ENCODE measurements at places on chromosomes 7 and 10.

DNA sequence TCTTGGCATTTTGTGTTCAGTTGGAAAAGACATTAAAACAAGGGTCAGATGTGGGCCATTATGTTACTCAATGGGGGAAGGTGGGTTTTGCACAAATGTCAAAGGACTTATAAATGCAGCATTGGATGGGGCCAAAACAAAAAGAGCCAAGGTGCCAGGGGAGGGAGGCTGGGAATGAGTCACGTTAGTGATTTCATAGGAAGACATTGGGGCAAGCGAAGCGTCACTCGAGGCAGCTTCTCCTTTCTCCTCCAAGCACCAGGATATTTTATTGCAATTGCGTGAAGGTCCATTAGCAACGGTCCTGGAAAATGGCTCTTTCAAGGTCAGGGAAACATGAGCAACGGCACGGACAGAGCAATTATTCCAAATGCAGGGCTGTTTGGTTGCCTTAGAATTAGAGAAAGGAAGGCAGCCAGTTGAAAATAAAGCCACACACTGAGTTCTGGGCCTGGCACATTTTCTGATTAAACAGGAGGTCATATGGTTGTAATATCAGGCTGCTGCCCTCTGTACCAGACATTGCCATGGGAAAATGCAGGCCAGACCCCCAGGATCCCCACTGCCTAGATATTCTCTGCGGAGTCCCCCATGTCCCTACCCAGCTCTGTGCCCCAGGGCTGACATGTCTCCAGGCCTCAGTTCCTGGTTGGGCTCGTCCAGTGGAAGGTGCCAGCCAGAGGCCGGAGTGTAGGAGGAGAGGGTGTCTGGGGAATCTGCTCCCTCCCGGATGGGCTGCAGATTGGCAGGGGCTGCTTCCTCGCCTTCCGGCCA, 63.3 kb upstream of the NANOS1 start:
- no peak for DNase-seq

DNA sequence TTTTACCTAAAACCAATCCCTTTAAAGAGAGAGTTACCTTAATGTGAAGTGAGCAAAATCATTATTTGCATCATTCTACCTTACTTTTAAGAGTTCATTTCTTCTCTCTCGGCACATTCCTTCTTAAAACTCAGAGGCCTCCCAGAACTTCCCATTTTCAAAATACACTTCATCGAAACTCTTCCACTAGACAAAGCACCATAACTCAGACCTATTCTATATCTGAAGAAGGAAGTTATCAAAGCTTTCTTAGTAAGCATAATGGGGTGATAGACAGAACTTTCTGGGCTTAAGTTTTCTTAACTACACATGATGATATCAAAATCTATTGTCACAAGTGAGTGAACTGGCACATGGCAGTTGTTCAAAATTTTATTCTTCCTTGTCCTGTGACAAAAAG, 24.6 kb upstream of the GNAT3 start:
- no peak for DNase-seq

GRCh38 chr7:92621026-92621540, 30.9 kb upstream of the FAM133B start:
- peak; percentile 93 for DNase-seq

DNA sequence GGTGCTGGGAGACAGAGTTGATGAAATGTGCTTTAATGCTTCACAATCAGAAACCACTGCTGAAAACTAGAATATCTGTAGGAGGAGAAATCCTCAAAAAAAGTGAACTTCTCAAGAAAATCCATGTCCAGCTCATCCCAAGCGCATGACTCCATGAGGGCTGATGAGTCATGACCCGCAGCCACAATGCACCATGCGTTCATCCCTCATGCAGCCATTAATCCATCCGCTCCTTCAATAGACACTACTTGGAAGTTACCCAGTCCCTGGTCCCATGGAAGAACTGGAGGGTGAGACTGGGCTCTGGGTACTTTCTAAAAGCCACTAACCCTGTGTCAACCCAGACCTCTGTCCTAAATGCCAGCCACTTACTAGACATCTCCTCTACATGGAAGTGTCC, 24.4 kb downstream of the TMEM273 start:
- no peak for DNase-seq

DNA sequence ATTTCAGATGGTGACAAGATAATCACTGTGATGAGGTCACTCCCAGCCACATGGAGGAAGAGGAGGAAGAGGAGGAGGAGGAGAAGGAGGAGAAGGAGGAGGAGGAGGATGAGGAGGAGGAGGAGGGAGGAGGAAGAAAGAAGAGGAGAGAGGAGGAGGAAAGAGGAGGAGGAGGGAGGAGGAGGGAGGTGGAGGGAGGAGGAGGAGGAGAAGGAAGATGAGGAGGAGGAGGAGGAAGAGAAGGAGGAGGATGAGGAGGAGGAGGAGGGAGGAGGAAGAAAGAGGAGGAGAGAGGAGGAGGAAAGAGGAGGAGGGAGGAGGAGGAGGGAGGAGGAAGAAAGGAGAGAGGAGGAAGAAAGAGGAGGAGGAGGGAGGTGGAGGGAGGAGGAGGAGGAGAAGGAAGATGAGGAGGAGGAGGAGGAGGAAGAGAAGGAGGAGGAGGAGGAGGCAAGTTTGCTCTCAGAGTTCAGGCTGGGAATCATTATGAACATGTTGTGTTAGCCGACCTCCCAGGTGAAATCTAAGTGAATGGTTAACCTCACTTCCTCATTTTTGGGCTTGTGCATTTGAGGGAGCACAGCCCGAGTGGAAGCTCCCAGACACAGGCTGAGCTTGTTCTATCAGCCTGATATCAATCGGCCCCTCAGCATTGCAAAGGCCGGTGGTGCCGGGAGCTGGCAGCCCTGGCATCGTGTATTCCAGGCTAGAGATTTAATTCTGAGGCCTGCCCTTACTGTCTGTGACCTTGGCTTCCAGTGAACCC, 236.2 kb upstream of the PITRM1 start:
- DNase-seq = no peak

DNA sequence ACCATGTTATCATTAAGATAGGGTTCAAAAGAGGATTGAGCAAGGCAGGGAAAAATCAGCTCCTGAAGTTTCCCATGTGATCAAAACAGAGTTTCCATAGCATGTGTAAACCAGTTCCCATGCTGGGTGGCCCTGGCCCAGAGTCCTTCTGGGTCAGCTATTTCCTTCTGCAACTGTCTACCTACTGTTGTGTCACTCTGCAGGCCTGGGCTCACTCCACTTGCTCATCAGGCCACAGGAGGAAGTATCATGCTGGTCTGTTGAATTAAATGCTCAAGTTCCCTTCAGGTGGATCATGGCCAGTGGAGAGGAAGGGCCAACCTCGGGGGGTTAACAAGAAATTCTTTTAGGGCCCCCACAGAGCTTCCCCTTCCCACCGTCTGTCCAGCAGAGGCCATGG, 104.7 kb downstream of the GFRA1 start:
- DNase-seq = no peak

DNA sequence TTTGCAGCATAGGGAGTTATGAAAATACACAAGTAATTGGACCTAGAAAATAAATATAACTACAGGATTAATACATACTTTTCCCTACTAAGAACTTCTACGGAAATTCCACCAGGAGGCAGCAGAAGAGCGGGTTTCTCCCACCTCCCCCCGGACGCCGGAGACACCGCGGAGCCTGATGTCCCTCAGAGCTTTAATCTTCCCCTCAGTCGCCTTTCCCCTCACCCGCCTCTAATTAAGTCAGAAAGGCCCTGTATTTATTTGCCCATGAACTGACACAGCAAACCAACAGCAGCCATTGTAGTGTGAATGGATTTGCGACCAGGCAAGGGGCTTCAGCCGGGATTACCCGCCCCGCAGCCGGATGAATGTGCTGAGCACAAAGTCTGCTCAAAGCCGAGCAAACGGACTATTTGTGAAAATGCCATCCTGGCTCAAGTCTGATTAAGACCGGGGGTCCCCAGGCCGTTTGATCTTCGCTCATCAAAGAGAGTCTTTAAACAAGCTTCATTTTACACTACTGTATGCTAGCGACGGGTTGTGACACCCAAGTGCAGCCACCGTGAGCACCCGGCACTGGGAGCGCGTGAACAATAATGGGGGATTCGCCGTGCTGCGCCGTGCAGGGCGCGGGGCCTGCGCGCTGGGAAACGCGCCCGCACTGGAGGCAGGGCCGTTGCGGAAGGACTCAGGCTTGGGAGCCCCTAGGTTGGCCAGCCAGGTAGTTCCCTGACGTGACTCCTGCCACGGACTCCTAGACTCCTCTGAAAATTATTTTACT, 5.6 kb upstream of the DKK1 start:
- peak; percentile 23 for DNase-seq

DNA sequence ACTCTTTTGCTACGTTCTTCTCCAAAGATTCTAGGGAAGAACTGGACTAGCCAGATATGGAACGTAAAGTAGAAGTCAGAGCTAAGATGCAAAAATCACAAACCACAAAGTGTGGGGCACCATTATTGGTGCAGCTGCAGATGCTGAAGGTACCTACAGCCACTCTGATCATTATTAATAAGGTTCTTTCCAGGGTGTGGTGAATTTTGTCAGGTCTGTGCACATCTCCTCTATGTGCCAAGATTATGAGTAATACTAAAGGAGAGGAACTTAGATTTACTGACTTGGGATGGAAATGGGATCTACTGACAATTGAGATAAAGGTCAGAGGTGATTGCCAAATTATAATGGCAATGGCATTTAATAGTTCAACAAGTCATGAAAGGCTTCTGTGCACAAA, 148.2 kb downstream of the RAPGEF5 start:
- no peak for DNase-seq

GRCh38 chr7:33762151-33762910, 143.0 kb upstream of the BMPER start:
- DNase-seq = no peak

- DNase-seq = peak; percentile 93
Measured at GRCh38 chr7:106071356-106071998, 40.6 kb downstream of the SYPL1 start.

DNA sequence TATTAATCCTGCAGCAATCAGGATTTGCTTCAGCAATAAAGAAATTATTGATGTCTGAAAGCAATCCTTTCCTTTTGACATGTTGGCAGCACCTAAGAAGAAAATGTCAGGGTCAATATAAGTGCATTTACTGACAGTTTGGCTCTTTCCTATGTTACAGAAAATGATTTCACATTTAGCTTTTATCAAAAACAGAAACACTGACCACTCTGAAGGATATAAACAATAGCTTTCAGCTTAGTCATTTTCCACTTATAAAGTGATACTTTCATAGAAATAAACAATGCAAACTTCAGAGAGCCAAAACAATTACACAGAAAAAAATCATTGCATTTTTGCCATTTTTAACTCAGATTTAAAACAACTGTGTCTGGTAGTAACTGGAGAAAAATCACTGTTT, 325.6 kb upstream of the KAT6B start:
- no peak for DNase-seq

DNA sequence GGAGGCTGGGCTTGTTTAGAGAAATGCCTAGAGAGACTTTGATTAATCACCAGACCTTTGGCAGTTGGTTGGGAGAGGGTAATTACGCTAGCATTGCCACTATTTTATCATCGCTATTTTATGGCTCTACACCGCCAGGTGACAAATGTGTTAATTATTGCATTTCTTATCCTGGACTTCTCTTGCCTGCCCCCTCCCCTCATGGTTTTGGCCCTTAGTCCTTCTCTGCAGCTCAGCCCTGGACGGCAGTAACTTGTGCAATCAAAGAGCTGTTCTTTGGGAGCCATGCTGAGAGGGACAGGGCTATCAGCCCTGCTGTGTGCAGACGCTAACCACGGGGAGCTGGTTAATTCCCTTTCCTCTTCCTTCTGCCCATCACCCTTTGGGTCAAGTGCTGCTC, 585.0 kb downstream of the AUTS2 start:
- DNase-seq = no peak

- no peak for DNase-seq
Measured at GRCh38 chr10:133087679-133088178, at the start of gene ADGRA1. Gene ADGRA1, plus strand, starts transcription at chr10:133087924. Its CDS starts 986 bp downstream, at chr10:133088910.

DNA sequence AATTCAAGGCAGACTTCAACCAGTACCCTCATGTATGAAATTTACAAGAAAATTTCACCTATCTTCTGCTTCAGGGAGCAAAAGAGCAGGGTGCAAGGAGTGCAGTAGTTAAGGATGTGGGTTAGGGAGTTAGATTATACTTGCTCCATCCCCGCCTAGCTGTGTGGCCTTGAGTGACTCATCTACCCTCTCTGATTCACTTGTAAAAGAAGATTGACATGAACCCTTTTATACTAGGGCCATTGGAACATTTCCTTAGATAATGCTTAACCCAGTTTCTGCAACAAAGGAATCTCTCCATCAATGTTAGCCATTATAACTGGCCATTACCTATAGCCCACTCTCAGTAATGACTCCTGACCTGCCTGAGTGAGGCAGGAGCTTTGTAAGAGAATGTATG, 10.2 kb upstream of the HSPA12A start:
- DNase-seq = no peak

GRCh38 chr10:43226441-43226840, 40.4 kb downstream of the RASGEF1A start:
- no peak for DNase-seq

All from AML-193 (cell line).